ENCODE measurements at places on chromosomes 6 and 20.

DNA sequence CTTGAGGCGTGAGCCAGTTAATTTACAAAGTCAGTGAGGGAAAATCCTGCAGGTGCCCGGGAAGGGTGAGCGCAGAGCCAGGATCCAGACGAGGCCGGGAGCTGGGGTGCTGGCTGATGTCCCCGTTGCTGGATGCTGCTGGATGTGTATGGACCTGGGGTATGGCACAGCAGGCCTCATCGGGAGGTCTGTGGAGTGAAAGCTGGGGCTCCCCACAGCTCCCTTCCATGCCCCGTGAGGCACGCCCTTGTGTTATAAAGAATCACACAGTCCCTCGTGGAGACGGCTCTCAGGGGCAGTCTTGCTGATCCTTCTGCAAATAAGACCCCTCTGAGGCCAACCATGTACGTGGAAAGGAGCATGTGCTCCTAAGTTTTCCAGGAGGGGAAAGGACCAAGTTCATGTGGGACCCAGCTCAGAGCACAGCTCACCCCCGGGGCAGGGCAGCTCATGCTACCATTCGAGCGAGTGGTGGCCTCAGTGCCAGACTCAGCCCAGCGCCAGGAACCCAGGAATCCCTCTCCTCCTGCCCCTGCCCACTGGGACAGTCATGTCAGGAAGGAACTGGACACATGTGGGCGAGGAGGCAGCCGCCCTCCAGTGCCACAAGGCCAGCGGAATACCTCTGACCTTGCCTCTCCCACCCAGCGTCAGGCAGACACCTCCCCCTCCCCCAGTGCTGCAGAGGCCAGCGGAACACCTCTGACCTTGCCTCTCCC, 97.5 kb downstream of the CDH4 start:
- no peak for DNase-seq

- DNase-seq: peak; percentile 38
Observed at GRCh38 chr20:25624500-25624939, 706 bp upstream of the NANP start.

DNA sequence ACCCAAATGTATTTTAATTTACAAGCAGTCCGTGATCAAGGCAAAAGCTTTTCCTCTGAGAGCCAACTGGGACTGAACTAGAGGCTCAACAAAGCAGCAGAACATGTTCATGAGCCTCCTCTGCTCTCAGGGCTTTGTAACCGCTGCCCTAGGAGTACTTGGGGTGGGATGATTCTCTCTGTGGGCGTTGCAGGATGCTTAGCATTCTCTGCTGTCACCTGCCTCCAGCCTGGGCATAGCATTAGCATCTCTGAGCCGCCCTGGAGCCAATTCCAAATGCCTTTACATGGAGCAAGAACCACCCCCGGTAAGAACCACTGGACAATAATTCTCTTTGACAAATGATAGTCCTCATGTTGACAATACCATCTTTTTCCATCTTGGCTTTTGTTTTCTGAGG, 237.6 kb upstream of the CDH4 start:
- DNase-seq: no peak

DNA sequence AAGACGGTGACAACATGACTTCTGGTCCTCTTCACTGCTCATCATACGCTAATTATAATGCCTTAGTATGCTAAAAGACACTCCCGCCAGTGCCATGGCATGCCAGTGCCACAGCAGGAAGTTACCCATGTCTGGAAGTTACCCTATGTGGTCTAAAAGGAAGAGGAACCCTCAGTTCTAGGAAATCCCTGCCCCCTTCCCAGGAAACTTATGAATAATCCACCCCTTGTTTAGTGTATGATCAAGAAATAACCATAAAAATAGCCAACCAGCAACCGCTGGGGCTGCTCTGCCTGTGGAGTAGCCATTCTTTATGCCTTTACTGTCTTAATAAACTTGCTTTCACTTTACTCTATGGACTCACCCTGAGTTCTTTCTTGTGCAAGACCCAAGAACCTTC, 15.8 kb upstream of the SERPINB9 start:
- no peak for DNase-seq

DNA sequence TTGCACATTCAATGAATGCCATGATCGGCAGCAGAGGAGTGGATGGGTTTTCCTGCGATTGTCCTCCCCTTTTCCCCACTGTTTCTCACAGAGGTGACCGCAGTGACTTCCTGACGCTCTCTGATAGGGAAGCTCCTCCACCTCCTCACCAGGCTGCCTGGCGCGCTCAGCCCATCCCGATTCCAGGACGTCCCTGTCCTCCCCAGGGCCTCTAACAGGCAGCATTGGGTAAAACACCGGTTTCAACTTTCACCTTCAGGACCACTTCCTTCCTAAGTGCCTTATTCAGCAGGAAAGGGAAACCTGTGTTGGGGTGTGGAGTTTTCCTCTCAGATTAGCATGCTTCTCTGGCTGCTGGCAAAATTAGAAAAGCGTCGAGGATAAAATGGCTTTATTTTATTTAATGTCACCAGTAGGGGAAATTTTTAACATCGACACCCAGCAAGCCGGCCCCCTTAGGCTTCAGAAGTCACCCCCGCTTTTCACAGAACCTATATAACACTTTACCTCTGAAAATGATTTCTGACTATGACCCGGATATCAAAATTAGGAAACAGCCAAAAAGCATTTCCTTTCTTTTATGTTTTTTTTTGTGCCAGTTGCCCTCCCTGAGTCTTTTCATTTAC, 570.4 kb upstream of the GJE1 start:
- DNase-seq: peak; percentile 64

DNA sequence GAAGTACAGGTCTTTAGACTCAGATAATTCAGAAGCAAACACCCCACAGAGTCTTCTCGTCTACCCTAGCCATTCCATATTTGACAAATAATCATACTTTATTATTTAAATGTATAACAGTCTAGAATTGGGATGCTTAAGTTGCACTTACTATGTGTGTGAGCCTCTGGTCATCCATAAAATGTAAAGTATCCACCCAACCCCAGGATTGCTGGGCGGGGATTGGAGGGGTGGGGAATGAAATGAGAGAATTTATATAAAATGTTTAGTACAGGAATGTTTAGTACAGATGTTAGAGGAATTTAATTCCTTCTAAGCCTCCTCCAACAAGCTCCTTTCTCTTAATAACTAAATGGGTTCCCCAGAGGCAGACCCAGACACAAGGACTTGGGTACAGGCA, 16.9 kb downstream of the BNIP5 start:
- DNase-seq: no peak

DNA sequence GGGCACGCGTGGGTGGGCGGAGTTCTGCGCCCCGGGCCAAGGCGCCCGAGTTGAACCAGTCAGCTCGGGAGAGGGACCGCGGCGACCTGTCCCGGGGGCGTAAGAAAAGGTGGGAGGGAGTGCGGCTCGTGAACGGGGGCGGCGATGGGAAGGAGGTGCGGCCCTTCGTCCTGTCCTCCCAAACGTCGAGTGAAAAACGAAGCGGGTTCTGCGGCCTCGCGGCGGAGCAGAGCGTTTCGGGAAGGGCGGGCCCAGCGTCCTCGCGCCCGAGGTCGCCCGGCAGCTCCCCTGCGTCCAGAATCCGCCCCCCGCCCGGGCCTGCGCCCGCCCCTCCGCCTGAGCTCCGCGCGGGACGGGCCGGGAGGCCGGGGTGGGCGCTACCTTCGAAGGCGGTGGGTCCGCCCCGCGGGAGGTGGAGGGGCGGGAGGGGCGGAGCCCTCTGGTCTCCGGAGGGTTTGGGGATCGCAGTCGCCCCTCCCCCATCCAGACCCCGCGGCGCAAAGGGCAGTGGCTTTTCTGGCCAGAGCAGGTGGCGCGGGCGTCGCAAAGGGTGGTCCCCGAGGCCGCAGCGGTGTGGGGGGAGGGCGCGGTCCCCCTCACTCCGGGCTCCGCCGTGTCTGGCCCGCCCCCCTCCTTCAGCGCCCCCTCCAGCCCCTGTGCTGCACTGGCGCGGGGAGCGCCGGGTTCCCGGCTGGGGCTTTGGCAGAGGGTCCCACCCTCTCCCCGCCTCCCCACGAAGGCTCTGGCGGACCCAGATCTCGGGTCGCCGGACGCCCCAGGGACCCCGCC, 838 bp downstream of the STMN3 start:
- DNase-seq: peak; percentile 25

DNA sequence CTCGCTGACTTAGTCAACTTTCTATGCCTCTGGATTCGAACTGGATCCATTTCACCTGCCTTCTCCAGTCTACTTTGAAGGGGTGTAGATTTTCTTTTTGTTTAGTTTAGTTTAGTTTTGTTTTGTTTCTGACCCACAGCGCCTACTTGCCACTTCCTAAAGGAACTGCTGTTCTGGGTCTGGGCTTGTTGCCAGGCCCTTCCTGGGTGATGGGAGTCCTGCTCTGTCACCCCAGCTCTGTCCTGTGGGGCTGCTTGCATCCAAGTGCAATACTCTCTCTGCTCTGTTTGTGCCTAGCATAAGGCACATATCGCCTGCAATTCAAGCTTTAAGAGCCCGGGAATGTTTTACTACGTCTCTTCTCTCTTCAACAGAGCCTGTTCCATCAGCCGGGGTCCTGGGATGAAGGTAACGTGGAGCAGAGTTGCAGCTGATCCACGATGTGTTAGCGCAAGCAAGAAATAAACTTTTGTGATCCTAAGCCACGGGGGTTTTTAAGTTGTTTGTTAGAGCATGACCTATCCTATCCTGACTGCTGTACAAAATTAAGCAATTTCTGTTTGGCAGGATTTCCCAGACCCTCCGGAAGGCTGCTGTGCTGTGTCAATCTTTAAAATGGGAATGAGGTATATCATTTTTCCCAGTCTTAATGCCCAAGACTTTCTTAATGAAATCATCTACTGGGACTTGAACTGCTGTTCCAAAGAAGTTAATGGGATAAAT, 30.9 kb upstream of the TAGAP start:
- DNase-seq: no peak

DNA sequence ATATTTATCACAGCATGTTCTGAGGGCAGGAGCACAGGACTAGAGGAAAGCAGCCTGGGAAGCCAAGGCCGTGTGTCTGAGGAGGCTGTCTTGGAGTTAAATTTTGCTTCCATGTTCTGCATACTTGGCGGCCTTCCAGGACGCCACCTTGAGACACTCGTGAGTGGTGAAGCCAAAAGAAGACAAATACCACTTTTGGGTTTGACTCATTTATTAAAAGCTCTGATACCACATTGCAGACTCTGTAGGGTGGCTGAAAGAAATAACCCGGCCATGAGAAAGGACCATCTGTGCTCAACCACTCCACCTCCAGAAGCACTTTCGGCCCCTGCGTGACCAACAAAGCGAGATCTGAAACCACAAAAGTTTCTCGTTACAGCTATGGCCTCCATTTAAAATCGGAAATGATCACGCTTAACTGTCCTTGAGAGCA, 120.0 kb downstream of the TMEM242 start:
- no peak for DNase-seq

- no peak for DNase-seq
Observed at GRCh38 chr20:35284992-35285805, 627 bp upstream of the EIF6 start.

GRCh38 chr6:158461954-158462353, 97.9 kb upstream of the TMEM181 start:
- no peak for DNase-seq

- DNase-seq: peak; percentile 23
Observed at GRCh38 chr6:66496659-66497058, 789.6 kb upstream of the EYS start.

- no peak for DNase-seq
Observed at GRCh38 chr6:31332637-31333602, 24.1 kb downstream of the HLA-B start.

DNA sequence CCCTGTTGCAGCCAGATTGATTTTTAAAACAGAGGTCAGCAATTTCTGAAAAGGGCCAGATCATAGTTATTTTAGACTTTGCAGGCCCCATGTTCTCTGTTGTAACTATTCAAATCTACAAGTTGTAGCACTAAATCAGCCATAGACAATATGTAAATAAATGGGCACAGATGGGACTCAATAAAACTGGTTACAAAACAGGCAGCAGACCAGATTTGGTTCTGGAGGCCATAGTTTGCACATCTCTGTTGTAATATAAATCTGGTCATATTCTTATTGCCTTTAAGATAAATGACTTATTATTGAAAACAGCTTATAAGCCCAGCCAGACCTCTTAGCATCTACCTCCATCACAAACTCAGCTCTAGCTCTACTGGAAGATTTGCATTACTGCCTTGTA, 114.0 kb upstream of the ARG1 start:
- no peak for DNase-seq

DNA sequence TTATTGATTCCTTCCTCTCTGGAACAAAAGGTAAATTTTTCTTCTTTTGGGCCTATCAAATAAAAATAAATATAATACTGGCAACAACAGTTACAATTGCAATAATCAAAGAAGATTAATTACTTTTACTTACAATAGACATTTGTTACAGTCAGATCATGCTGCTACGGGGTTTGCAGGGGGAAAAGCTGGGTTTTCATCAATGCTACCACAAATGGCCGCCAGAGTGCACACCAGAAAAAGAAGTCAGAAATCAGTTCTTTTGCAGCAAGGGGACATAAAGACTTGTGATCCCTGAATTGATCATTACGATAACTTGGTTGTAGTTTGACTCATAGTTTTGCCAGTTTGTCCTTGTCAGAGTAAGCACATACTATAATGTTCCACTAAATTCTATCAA, 714.5 kb upstream of the EYS start:
- DNase-seq: no peak

GRCh38 chr20:56465997-56466396, 2.4 kb upstream of the RTF2 start:
- DNase-seq: no peak

DNA sequence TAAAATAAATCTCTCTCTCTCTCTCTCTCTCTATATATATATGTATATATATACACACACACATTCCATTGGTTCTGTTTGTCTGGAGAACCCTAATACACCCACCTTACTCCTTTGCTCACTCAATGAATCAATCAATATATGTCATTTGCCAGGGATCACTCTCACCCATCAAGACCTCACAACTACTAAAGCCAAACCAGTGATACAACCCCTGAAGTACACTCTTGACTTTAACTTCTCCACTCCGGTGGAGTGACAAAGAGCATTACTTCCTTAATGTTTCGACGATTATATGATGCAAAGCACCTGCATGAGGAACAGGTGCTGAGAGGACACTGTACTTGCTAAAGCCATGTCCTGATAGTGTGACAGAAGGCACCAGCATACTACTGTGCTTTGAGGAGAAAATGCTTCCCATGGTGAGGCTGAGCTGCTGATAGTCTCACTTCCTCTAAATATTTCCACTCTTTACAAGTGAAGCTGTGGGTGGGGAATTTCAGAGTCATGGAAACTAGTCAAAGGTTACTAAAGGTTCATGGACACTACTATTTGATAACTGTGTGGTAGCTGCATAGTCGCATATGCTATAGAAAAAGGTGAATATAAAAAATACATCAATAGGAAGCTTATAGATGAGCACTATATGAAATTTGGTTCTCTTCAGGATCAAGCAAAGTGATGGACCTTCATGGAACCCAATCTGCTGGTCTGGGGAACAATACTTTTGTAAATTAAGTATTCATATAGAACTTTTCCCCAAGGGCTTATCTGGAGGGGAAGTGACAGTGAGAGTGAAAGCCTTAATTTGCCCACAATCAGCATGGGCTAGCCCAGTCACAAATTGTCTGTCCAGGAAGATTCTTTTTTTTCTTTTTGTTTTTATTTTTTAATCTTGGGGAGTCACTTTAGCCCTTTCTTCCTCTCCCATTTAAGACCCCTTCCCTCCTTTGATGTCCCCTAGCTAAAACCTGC, 141.9 kb upstream of the NEDD9 start:
- no peak for DNase-seq

All from SHP77 (cell line).